ENCODE measurements at places on chromosomes 13 and 19.

DNA sequence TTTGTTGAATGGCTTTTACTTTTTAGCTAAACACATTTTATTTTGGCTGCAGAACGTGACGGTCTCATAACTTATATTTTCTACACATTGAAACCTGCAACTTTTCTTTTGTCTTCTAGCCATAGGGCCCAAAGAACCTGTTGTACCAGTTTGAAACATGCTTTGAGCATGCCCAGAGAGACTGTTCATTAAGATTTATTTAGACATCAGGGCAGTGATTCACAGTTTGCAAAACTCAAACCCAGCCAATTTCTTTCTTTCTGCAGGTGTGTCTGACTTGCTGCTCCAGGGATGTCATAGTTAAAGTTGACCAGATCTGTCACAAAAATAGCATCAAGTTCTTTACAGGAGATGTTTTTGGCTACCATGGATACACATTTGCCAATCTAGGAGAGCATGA lies 22.0 kb downstream of the SAE1 start:
- no peak for DNase-seq

DNA sequence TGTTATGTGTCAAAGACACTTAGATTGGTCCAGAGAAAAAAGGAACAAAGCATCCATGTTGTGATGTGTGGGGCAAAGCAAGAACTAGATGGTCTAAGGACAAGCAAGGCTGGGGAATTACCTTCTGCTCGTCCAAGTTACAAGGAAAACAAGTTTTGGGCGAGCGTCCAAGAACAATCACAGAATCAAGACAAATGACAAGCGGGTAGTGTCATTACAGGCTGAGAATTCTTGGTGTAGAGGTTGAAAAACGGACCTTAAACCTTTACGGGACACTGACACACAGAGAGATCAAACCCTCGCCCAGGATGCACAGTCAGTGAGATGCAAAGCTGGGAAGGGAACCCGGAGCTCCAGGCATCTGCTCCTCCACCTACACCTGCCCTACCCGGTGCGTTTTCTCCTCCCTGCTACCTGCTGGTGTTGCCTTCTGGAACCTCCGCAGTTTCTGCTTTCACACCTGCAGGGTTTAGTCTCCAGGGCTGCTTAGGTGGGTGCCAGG lies 515 bp upstream of the ZNF324B start:
- no peak for DNase-seq

DNA sequence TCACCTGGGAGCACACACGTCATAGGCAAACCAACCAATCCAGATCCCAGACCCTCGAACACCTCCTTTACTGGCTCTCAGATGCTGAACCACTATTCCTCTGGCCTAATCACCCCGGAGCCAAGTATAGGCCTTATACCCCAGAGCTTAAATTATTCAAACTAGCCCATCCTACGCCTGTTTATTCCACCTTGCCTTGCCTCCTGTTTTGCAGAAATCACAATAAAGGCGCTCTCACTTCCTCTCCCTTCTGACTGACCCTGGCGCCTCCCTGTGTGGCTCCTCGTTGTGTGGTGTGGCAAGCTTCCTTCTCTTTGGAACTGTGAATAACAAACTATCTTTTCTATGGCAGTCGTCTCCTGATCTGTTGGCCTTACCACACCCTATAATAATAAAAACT lies 354.9 kb downstream of the ENOX1 start:
- no peak for DNase-seq

DNA sequence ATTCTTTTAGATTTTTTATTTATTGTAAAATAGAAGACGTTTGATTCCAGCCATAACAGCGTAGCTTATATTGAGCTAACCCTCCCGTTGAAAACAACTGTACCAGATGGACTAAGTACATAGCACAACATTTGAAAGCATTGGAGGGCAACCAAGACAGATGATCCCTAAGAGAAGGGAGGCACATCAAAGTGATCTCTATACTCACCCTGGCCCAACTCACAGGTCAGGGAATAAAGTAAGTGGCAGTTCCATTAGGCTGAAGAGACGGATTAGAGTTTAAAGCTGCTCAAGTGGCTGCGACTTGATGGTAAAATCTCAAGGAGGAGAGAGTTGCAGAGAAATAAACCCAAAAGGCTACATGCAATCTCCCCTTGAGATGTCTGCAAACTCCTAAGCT lies 65.1 kb upstream of the ITM2B start:
- no peak for DNase-seq

GRCh38 chr19:23203841-23204344 lies 46.3 kb downstream of the ZNF724 start:
- DNase-seq, result no peak

- DNase-seq, result no peak
Observed at GRCh38 chr19:38908911-38909310, 3.1 kb downstream of the CCER2 start.
